Stimulated activated CD8-positive, alpha-beta memory T cell treated with anti-CD3 and anti-CD28 coated beads, Interleukin-7, amount 100 ng/mL, for 24 hours (primary cell): ENCODE measurements at places on chromosomes 16 and 17.

GRCh38 chr16:66950437-66950836, 10.6 kb upstream of the CES3 start:
- no peak for DNase-seq

DNA sequence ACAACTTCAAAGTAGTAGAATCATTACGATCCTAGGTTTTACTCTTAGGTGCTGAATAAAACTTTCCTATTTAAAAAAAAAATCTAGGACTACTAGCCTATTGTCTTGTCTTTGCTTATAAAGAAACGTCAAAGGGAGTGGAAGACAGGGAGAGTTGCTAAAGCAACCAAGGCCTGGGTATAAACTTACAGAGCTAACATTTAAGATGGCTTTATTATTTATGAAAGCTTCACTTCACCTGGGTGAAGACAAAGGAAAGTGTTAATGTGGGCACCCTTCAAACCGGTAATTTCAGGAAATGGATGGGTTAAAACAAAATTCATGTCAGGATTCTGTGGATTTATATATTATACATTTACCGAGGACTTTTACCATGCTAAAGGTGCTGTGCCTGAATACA, 2.5 kb downstream of the DUSP14 start:
- DNase-seq = no peak

GRCh38 chr16:64952177-64952576, 169.7 kb downstream of the CDH11 start:
- DNase-seq = no peak

GRCh38 chr17:73429440-73430164, 117.8 kb upstream of the CDC42EP4 start:
- DNase-seq = peak; percentile 90

- no peak for DNase-seq
Measured at GRCh38 chr16:149024-149660, 3.3 kb upstream of the HBZ start.

- DNase-seq = no peak
Measured at GRCh38 chr17:30840771-30841170, 9.0 kb downstream of the ATAD5 start.

- no peak for DNase-seq
Measured at GRCh38 chr16:60299241-60299776, 1565.2 kb upstream of the GOT2 start.

- peak; percentile 23 for DNase-seq
Measured at GRCh38 chr17:9115214-9116191, 94.2 kb downstream of the NTN1 start.
